ENCODE measurements at places on chromosomes 1 and 21.

- peak overlapping the region; percentile 90 for H3K27ac ChIP-seq
- DNase-seq = no peak
- H3K4me3 ChIP-seq = no peak overlapping the region
- peaks cover 3% of the 10 kb centered on the region for H3K4me1 ChIP-seq
- H3K27me3 ChIP-seq = no peaks in the 10 kb centered on the region
- no peaks in the 10 kb centered on the region for H3K36me3 ChIP-seq
These were observed 55.0 kb upstream of the PAXBP1 start for GRCh38 chr21:32826329-32827167.

GRCh38 chr1:222204475-222204874 is 343.4 kb downstream of the HHIPL2 start:
- no peaks in the 10 kb centered on the region for H3K4me1 ChIP-seq
- no peaks in the 10 kb centered on the region for H3K27me3 ChIP-seq
- no peak for DNase-seq
- H3K4me3 ChIP-seq = no peak overlapping the region

DNA sequence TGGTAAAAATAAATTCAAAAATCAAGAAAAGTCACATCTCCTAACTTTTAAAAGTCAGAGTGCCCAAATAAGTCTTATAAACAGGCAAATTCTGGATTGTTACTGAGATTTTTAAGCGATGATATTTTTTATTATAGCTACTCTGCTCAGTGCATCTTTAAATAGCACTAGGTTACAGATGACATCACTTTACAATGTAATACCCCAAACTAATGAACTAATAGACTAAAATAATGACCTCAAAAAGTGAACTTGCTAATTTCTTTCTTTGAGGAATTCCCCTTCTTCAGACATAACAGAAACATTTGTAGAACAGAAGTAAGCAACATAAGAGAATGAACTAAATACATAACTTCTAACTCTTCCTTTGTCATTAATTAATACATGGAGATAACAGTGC is 33.0 kb upstream of the ACTA1 start:
- H3K36me3 ChIP-seq = peaks cover 30% of the 10 kb centered on the region
- H3K4me3 ChIP-seq = no peak overlapping the region
- DNase-seq = no peak
- H3K27me3 ChIP-seq = no peaks in the 10 kb centered on the region
- H3K4me1 ChIP-seq = peaks cover 7% of the 10 kb centered on the region

DNA sequence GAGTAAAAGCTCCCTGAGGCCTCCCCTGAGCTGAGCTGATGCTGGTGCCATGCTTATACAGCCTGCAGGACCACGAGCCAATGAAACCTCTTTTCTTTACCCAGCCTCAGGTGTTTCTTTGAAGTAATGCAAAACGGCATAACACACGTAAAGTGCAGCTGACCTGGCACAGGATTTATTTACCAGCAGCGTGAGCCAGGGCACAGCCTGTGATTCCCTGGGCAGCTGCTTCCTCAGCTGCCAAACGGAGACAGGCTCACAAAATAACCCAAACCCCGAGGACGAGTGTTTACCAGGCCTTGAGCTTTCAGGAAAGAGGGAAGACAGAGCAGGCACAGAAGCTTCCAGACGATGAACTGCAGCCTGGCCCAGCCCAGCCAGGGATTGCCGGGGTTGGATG is 120.6 kb upstream of the ARHGEF16 start:
- peaks cover 2% of the 10 kb centered on the region for H3K36me3 ChIP-seq
- no peak for DNase-seq
- peaks cover 30% of the 10 kb centered on the region for H3K4me1 ChIP-seq
- no peak overlapping the region for H3K4me3 ChIP-seq
- H3K27me3 ChIP-seq = no peaks in the 10 kb centered on the region

DNA sequence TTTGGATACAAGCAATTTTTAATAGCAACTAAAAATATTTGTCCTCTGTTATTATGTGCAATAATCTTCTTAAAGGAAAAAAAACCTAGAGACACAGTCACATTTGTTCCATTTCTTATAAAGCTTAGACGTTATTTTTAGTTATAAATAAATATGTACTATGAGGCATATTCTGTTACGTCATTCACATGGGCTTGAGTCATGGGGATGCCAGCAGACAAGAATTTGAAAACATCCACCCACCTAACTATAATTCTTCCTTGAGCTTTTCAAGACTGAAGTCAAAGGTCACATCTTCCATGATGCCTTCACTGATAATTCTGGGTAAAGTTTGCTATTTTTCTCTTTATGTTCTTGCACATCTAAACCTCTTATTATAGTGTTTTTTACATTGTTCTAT is 268.8 kb downstream of the KCTD3 start:
- H3K36me3 ChIP-seq = no peaks in the 10 kb centered on the region
- no peak for DNase-seq
- H3K27ac ChIP-seq = no peak overlapping the region

Measured in progenitor cell of endocrine pancreas (in vitro differentiated cells).